Ammon's horn (tissue), 1 donor: ENCODE measurements at places on chromosomes 6 and 20.

- peak; percentile 77 for DNase-seq
Measured at GRCh38 chr6:150290429-150290828, 78.4 kb upstream of the IYD start.

DNA sequence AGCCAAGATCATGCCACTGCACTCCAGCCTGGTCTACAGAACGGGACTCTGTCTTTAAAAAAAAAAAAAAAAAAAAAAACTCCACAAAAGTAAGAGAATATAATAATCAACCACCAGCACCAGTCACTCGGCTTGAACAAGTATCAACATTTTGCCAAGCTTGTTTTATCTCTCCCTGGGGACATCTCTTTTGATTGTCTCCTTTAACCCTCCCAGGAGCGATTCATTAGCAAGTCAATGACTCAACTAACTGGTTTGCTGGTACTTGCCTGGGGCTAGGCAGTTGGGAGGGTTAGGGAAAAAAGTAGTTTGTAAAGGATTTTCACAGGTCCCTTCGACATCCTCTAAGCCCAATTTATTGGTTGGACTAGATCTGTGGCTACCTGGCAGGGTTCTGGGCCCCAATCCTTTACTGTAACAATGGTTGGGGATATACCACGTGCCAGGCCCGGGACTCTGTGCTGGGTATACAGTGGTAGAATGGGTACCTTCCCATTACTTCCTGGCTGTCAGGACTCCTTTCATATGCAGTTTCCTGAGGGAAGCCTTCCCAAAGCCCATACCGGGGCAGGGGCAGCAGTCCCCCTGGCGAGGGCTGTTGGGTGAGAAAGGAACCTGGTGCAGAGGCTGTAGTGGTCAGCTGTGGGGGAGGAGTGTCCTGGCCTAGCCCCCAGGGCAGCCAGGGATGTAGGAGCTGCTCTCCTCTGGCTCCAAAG, 12.2 kb downstream of the TGIF2 start:
- DNase-seq = no peak

- DNase-seq = no peak
Measured at GRCh38 chr20:44596876-44597275, 14.5 kb downstream of the PKIG start.

DNA sequence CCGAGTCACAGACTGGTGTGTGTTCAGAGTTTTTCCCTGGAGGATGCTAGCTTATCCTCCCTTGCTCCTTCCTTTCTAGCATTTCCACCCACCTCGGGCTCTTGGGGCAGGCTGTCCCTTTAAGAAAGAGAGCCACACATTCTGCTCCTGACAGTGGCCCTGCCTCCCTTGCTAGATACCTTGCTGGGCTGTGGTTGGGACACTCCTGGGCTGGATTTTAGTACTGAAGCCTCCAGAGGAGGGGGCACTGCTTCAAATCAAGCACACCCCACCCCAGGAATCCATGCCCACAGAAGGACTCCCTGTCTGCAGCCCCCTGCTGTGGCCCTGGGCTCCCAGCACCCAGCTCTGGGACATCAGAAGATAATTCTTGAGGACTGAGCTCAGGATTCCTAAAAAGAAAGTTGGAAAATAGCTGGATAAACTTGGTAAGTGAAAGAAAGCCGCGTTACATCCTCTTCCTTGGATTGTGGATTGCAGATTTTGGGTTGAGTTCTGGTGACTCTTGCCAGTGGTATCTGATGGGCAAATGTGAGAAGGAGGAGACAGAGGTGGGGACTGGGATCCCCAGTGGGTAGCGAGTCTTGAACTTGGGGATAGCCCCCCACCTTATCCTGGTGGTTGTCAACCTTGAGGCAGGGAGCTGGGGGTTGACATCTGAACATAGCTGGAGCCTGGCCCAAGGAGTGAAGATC, 29.0 kb downstream of the DAAM2 start:
- DNase-seq = no peak

- DNase-seq = no peak
Measured at GRCh38 chr6:155352811-155353210, 38.5 kb upstream of the TFB1M start.
